ENCODE measurements at places on chromosomes 3 and 15.

DNA sequence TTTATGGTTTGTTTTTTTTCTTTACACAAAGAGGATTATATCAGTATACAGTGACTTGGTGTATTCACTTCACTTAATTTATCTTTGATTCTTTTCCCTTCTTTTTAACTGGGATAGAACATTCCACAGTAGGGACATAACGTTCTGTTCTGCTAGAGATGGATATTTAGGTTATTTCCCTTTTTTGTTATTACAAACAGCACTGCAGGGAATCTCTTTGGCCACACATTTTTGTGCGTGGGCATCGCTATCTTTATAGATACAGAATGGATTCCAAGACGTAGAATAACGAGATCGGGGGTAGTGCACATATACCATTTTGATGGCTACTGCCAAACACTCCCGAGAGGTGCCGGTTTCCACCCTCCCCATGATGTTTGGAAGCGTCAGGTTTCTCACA lies 44.8 kb downstream of the PXYLP1 start:
- no peak for DNase-seq

- peak; percentile 46 for DNase-seq
Measured at GRCh38 chr3:36868614-36869436, 76.0 kb downstream of the TRANK1 start.

DNA sequence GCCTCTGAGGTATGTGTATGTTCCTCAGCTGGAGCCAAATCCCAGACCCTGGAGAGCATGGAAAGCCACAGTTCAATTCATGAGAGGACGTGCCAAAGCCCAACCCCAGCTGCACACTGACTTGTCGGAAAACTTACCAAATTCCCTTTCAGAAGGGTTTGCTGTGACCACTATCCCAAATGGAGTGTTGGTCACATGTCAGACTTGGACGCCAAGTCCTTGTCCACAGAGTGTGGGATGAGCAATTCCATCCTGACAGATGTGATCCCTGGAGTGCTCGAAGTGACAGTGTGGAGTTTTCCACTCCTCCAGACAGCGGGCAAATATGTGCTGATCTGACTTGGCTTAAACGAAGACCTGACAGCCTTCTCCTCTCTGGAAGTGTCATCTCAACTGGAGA lies 71.2 kb downstream of the RORA start:
- no peak for DNase-seq

- no peak for DNase-seq
Measured at GRCh38 chr3:152302521-152303021, 33.8 kb downstream of the MBNL1 start.

DNA sequence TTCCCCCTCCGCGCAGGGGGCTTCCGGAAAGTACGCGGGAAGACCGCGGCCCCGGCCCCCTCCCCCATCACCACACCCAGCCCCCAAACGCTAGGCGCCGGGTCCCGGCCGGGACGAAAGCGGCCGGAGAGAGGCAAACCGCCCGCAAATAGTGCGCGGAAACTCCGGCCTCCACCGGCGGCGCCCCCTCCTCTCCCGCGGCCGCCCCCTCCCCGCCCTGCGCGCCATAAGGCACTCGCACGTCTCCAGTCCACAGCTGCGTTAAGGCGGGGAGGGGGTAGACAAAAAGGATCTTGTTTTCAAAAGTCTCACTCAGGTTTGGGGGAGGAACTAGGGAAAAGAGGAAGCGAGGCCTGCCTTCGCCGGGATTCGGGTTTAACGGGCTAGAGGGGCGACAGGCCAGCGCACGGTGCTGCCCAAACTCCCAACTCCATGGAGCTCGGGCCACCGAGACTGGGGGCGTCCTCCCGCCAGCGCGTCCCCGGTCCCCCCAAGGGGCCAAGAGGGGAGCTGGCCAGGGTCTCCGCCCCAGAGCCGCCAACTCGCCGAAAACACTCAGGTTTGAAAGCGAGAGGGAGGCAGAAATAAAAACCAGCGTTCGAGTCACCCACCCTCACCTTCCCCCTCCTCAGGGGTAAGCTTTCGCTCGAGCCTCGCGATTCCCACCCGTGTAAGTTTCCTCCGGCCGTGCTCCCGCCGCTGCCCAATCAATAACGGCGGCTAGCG lies 1.8 kb downstream of the ANP32A start:
- DNase-seq = peak; percentile 21

GRCh38 chr3:126680667-126681055 lies 23.4 kb upstream of the CHCHD6 start:
- DNase-seq = no peak

- no peak for DNase-seq
Measured at GRCh38 chr3:110459021-110459420, 612.6 kb upstream of the NECTIN3 start.

DNA sequence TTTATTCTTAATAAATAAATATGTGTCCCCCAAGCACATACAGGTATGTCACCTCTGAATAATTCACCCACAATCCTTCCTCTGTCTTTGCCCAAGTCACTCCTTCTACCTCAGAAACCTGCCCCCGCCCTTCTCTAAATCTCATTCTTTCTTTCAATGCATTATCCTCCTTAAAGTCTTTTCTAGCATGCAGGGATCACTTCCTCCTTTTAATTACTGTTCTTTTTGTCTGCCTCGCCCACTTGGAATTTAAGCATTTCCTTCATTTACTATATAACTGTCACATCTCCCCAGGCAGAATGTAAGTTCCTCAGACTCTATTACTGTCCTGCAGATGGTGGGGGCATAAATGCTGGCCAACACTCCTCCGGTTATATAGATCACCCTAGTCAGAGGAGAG lies 7.8 kb downstream of the CCDC80 start:
- no peak for DNase-seq

GRCh38 chr15:101332061-101332467 lies 37.0 kb upstream of the SNRPA1 start:
- no peak for DNase-seq

DNA sequence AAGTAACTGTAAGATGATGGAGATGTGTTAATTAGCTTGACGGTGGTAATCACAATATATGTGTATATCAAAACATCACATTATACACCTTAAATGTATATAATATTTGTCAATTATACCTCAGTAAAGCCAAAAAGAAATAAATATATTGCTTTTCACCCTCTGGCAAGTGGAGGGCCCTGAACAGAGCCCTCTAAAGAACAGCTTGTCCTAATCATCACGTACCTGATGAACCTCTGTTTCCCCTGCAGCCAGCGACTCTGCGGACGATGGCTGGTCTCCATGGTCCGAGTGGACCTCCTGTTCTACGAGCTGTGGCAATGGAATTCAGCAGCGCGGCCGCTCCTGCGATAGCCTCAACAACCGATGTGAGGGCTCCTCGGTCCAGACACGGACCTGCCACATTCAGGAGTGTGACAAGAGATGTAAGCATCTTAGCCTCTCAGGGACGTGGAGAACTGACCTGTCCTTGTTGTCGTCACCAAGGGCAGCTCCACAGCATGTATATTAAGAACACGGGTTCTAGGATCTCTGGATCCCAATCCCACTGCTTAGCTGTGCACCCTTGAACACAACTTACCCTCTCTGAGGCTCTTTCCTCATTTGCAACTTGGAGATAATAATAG lies 6.3 kb downstream of the THBS1 start:
- no peak for DNase-seq

- DNase-seq = no peak
Measured at GRCh38 chr15:100928632-100929280, 9.6 kb downstream of the LRRK1 start.

DNA sequence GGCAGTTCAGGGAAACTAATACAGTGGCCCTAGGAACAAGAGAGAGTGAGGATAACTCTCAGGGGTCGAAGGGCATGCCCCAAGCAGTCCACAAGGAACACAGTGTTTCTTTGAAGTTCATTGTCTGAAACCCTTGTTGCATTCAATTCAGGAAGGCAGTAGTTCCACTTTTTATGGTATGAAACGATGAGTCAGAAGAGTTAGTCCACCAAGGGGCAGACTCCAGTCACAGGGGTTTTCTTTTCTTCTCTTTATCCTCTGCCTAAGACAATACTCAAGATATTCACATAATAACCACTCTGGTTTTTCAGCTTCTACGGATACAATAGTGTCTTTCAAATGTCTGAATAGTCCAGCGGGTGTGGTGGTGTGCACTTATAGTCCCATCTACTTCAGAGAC lies 23.7 kb upstream of the TICRR start:
- DNase-seq = no peak

All from CD4-positive, alpha-beta memory T cell (primary cell).